ENCODE measurements at places on chromosomes 4 and X. TPM values are rescaled to one million over a fixed set of nuclear protein-coding genes. Genes with fewer than 3 reads are reported as not detected.
A peak's percentile ranks its signal among the peaks of the same experiment; 100 is the strongest.

GRCh38 chrX:110008011-110008635, 5.2 kb downstream of the TMEM164 start:
- no peaks in the 10 kb centered on the region for H3K36me3 ChIP-seq
- H3K4me1 ChIP-seq = peaks cover 1% of the 10 kb centered on the region
- no peak for DNase-seq
- H3K27ac ChIP-seq = no peak overlapping the region
- no peaks in the 10 kb centered on the region for H3K27me3 ChIP-seq

- no peaks in the 10 kb centered on the region for H3K27me3 ChIP-seq
- DNase-seq = no peak
- no peak overlapping the region for H3K27ac ChIP-seq
- no peaks in the 10 kb centered on the region for H3K36me3 ChIP-seq
- H3K4me3 ChIP-seq = no peak overlapping the region
- peaks cover 2% of the 10 kb centered on the region for H3K4me1 ChIP-seq
Measured at GRCh38 chr4:184328022-184328736, 110.5 kb upstream of the ENPP6 start.

PSAPL1 gene
- not detected for polyA plus RNA-seq

- H3K4me3 ChIP-seq = no peak overlapping the region
- H3K36me3 ChIP-seq = no peaks in the 10 kb centered on the region
- no peaks in the 10 kb centered on the region for H3K4me1 ChIP-seq
- H3K27ac ChIP-seq = no peak overlapping the region
Measured at GRCh38 chrX:141732031-141732430, 33.5 kb upstream of the SPANXD start.

DNA sequence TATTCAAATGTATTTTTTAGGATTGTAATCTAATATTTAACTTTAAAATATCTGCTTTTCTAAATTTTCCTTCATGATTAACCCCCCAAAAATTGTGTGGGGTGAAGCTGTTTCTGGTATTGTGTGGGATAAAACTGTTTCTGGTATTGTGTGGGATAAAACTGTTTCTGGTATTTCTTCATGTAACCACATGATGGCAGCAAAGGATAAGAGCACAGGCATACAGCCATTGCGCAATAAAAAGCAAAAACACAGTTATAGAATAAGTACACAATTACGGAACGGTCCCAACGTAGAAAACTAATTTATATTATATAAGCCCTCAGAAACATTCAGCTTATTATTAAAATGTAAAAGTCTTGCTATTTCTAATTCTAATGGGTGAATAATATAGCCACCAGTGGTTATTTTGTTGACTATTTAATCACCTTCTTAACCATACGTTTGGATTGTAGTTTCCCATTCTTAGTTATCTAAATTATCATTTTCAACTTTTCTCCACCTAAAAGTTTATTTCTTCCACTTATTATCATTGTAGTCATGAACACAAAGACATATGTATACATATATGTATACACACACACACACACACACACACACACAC, 333.9 kb upstream of the FSTL5 start:
- H3K27me3 ChIP-seq = no peaks in the 10 kb centered on the region
- no peak overlapping the region for H3K4me3 ChIP-seq
- H3K36me3 ChIP-seq = no peaks in the 10 kb centered on the region
- no peak for DNase-seq

DNA sequence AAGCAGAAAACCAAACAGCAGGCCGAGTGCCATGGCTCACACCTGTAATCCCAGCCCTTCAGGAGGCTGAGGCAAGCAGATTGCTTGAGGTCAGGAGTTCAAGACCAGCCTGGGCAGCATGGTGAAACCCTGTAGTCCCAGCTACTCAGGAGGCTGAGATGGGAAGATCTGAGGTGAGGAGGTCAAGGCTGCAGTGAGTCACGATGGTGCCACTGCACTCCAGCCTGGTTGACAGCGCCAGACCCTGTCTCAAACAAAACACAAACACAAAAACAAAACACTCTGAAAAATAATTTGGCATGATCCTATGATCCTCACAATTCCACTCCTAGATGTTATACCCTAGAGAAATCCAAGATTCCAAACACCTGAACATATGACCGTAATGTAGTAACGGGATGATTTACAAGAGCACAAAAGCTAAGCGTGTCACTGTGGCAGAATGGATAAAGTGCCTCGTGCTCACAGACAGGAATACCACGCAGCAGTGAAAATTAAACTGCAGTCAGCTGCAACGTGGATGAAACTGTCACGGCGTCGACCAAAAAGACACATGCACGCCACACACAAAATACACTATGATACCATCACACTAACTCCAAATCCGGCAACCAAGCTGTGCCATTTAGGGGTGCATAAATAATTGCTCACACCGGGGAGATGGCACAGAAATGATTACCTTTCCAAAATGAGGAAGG, 1.7 kb downstream of the NELFA start:
- H3K4me1 ChIP-seq = peaks cover 12% of the 10 kb centered on the region
- no peak for DNase-seq

GRCh38 chr4:147103403-147103946, 157.8 kb upstream of the TTC29 start:
- H3K36me3 ChIP-seq = no peaks in the 10 kb centered on the region
- DNase-seq = no peak
- H3K27me3 ChIP-seq = no peaks in the 10 kb centered on the region
- no peak overlapping the region for H3K27ac ChIP-seq
- peaks cover 2% of the 10 kb centered on the region for H3K4me1 ChIP-seq

DNA sequence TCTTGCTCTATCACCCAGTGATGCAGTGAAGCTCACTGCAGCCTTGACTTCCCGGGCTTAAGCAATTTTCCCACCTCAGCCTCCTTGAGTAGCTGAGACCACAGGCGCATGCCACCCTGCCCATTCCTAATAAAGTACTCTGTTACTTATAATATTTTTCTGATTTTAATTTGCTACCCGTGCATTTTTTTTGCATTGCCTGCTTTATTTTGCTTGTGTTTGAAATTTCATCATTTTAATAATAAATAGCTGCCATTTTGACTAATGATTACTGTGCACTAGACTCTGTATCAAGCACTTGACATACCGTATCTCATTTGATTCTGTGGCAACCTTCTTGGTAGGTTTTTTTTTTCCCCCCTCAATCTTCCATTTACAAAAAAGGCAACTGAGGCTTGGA, 41.7 kb downstream of the FAM193A start:
- no peak overlapping the region for H3K27ac ChIP-seq
- no peaks in the 10 kb centered on the region for H3K36me3 ChIP-seq
- no peak for DNase-seq
- no peaks in the 10 kb centered on the region for H3K27me3 ChIP-seq

- DNase-seq = no peak
- no peak overlapping the region for H3K4me3 ChIP-seq
- H3K36me3 ChIP-seq = no peaks in the 10 kb centered on the region
- H3K27ac ChIP-seq = no peak overlapping the region
- H3K27me3 ChIP-seq = no peaks in the 10 kb centered on the region
Measured at GRCh38 chr4:145186729-145187128, 6.3 kb upstream of the OTUD4 start.

- H3K27me3 ChIP-seq = no peaks in the 10 kb centered on the region
- DNase-seq = no peak
- H3K4me1 ChIP-seq = no peaks in the 10 kb centered on the region
- H3K27ac ChIP-seq = no peak overlapping the region
- no peak overlapping the region for H3K4me3 ChIP-seq
- H3K36me3 ChIP-seq = no peaks in the 10 kb centered on the region
Measured at GRCh38 chrX:105211066-105211575, 9.4 kb downstream of the TEX13A start.

COX7B2 gene
- not detected for polyA plus RNA-seq

DNA sequence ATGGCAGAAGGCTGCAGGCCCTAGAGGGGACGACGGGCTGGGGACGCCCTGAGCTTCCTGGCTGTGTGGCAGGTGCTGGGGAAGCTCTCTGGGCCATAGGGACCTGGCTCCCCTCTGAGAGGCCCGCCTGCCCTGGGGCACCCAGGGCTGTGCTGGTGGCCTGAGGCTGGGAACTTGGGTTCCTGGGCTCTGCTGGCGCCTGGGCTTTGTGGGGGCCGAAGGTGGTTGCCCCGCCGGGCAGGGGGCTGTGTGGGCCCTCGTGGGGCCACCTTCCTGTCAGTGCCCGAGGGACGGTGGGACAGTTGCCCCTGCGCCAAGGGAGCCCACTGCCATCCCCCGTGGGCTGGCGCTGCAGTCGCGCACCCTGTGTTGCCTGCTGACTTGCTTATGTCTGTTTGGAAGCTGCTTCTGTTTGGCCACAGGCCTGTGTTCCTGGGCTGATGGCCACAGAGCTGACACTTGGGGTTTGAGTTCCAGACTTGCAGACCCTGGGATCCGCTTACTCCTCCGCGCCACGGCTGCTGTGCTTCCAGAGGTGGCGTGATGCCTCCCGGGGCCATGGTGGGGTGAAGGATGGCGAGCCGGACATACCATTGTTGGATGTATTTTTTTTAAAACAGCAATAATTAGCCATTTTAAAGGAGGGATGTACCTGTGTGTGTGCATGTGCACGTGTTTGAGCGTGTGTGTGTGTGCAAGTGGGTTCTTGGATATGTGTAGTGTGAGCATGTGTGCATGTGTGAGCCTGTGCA, 8.5 kb downstream of the NAT8L start:
- H3K4me1 ChIP-seq = peaks cover 9% of the 10 kb centered on the region
- H3K36me3 ChIP-seq = no peaks in the 10 kb centered on the region
- H3K27ac ChIP-seq = no peak overlapping the region
- no peak for DNase-seq
- no peak overlapping the region for H3K4me3 ChIP-seq

DNA sequence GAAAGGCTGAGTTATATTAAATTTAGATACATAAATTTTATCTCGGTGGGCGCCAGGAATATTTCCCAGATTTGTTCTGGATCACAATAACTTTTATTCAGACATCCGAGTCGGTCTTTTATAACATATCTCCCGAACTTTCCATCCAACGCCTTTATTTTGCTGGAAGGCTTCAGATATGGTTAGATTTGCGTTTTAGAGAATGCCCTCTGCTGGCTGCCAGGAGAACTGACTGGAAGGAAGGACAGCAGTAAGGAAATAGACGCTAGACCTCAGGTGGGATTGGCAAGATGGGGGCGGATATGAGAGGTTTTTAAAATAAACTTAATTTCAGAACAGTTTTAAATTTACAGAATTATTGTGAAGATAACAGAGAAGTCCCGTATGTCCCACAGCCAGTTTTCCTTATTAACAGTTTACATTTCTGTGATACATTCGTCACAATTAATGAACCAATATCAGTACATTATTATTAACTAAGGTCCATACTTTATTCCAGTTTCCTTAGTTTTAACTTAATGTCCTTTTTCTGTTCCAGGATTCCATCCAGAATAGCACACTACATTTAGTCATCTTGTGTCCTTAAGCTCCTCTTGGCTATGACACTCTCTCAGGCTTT, 4.6 kb upstream of the KANTR start:
- peak; percentile 53 for DNase-seq
- no peaks in the 10 kb centered on the region for H3K27me3 ChIP-seq
- H3K4me1 ChIP-seq = peaks cover 3% of the 10 kb centered on the region
- H3K27ac ChIP-seq = peak overlapping the region; percentile 81
- peak overlapping the region; percentile 22 for H3K4me3 ChIP-seq
- H3K36me3 ChIP-seq = no peaks in the 10 kb centered on the region

DNA sequence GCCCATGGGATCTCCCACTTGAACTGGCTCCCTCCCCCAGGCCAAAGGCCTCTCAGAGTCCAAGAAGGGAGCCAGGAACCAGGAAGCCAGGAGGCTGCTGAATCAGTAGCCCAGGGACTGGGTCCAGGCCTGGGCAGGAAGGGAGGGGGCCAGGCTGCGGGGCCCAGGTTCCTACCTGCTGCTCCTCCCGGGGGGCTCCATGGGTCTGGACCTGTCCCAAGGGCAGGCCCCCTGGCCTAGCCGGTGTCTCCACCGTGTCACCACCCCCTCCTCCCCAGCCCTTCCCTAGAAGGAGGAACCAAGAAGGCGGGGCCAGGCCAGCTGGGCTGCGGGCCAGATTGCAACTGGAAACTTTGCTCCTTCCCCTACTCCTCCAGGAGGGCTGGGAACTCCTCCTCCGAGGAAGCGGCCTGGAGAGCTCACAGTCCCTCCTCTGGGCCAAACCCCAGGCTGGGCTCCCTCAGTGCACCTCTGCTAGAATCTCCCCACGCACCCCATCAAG, at the start of gene IQSEC2:
TSS of gene IQSEC2 (minus strand) at position 264 of the 502 bp plus-strand sequence.
- no peaks in the 10 kb centered on the region for H3K27me3 ChIP-seq
- DNase-seq = peak; percentile 94
- peak within 1 kb of the TSS; percentile 55 for H3K27ac ChIP-seq
- no peaks in the 10 kb centered on the region for H3K36me3 ChIP-seq
- H3K4me1 ChIP-seq = peaks cover 10% of the 10 kb centered on the region
- H3K4me3 ChIP-seq = peak within 1 kb of the TSS; percentile 31

- H3K36me3 ChIP-seq = no peaks in the 10 kb centered on the region
- DNase-seq = no peak
- no peak overlapping the region for H3K27ac ChIP-seq
- H3K27me3 ChIP-seq = no peaks in the 10 kb centered on the region
- H3K4me3 ChIP-seq = no peak overlapping the region
- H3K4me1 ChIP-seq = no peaks in the 10 kb centered on the region
Measured at GRCh38 chr4:35541888-35542213, 702.5 kb downstream of the ARAP2 start.

- no peak for DNase-seq
- H3K36me3 ChIP-seq = no peaks in the 10 kb centered on the region
- H3K4me1 ChIP-seq = no peaks in the 10 kb centered on the region
- no peak overlapping the region for H3K4me3 ChIP-seq
Measured at GRCh38 chrX:108268434-108269080, 169.7 kb downstream of the COL4A6 start.

DNA sequence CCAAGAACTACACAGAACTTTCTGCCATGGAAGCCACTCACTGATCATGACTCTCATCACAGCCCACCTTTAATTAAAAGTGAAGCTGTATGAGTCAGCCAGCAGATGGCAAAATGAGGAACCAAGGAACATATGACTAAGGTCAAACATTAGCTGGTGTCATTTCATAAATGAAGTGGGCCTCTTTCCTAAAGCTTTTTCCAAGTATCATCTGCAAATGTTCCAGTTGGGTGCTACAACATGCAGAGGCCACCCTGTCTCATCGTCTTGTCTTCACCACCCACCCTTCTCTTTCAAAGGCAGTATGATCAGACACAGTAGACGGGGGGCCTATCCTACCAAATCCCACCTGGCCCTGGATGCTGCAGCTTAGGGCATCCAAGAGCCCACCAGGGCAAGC, 9.2 kb upstream of the EOLA1 start:
- no peak overlapping the region for H3K27ac ChIP-seq
- no peaks in the 10 kb centered on the region for H3K36me3 ChIP-seq
- DNase-seq = no peak

DNA sequence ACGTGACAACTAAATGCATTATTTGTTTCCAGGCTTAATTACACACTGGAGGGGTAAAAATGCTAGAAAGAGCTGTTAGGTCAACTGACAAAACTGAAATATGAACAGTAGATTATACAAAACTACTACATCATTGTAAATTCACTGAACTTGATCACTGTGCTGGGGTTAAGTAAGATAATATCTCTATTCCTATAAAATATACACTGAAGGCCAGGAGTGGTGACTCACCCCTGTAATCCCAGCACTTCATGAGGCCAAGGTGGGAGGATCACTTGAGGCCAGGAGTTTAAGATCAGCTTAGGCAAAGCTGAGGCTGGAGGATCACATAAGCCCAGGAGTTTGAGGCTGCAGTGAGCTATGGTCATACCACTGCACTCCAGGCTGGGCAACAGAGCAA, 31.8 kb upstream of the NKX6-1 start:
- no peaks in the 10 kb centered on the region for H3K36me3 ChIP-seq
- H3K4me3 ChIP-seq = no peak overlapping the region
- no peak for DNase-seq
- no peak overlapping the region for H3K27ac ChIP-seq
- no peaks in the 10 kb centered on the region for H3K4me1 ChIP-seq

MAOA gene
- 74.2 TPM for polyA plus RNA-seq

GRCh38 chr4:1693131-1693896, 9.2 kb upstream of the FAM53A start:
- H3K27ac ChIP-seq = no peak overlapping the region
- H3K36me3 ChIP-seq = no peaks in the 10 kb centered on the region
- no peaks in the 10 kb centered on the region for H3K4me1 ChIP-seq
- H3K4me3 ChIP-seq = no peak overlapping the region
- DNase-seq = peak; percentile 76

HAND2 gene
- polyA plus RNA-seq = 32.4 TPM
